ENCODE measurements at places on chromosomes 1 and 21. TPM values are rescaled to one million over a fixed set of nuclear protein-coding genes. Genes with fewer than 3 reads are reported as not detected.

GRCh38 chr1:3902571-3903091 is 2.6 kb upstream of the C1orf174 start:
- no peak for DNase-seq

- DNase-seq = peak; percentile 21
Measured at GRCh38 chr1:29673669-29674626, 437.6 kb downstream of the PTPRU start.

C8B gene
- not detected for total RNA-seq

OR2G6 gene
- total RNA-seq = not detected

DNA sequence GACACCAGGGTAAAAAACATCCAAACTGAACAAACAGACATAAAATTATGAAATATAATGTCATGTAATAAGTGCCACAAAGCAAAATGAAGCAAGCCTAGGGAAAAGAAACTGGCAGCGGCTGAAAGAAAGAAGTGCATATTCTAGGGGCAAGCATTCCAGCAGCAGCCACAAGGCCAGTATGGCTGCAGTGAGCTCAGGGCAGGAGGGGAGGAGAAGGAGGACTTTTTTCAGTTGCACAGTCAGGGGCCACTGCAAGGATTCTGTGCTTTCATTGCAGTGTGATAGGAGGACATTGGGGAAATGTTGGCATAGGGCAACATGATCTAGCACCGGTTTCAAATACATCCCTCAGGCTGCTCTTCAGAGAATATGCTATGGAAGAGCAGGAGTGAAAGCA is 263.8 kb downstream of the NEGR1 start:
- DNase-seq = no peak

GRCh38 chr21:38376693-38377092 is 119.9 kb downstream of the KCNJ15 start:
- no peak for DNase-seq

LCE6A gene
- not detected for total RNA-seq

DNA sequence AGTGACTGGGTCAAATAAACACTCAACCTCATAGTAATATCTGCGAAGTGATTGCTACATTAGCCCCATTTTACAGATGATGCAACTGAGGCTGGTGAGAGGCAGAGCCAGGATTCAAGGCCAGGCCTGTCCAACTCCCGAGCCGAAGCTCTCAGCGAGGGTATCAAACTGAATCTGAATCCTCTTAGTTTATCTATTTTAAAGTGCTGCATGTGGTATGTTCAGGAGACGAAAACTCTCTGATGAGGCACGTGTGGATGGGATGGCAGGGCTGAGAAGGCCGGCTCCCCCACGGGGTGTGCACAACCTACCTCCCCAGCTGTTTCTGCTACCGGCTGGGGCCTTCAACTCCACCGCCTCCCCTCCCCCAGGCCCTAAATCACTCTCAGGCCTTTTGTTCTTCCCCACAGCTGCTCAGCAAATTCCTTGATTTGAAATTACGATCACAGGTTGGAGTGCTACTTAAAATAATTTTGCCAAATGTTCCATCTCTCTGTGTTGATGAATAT is 171.8 kb downstream of the TOMM20 start:
- no peak for DNase-seq

PLA2G2D gene
- not detected for total RNA-seq

GRCh38 chr1:209455145-209455544 is 128.4 kb upstream of the CAMK1G start:
- DNase-seq = no peak

GRCh38 chr1:99216956-99217355 is 47.3 kb upstream of the PLPPR4 start:
- DNase-seq = no peak

GRCh38 chr1:50704126-50704525 is 255.9 kb downstream of the FAF1 start:
- DNase-seq = peak; percentile 16

GRCh38 chr21:26273686-26274313 is 103.2 kb upstream of the APP start:
- DNase-seq = peak; percentile 3

DNA sequence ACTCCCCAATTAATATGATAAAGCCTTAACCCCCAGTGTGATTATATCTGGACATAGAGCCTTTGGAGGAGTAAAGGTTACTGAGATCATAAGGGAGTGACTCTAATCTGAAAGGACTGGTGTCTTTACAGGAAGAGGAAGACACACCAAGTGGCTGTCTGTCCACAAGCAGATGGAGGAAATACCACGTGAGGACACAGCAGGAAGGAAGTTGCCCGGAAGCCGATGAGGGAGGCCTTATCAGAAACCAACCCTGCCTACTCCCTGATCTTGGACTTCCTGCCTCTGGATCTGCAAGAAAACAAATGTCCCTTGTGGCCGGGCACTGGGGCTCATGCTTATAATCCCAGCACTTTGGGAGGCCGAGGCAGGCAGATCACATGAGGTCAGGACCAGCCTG is 110.3 kb upstream of the CHRM3 start:
- no peak for DNase-seq

Data from Caki2 (cell line).